ENCODE measurements at places on chromosomes 6 and 20.

GRCh38 chr6:36863670-36864540 lies 10.7 kb downstream of the PPIL1 start:
- no peak for DNase-seq

- DNase-seq = no peak
Measured at GRCh38 chr6:107495196-107495643, 5.3 kb downstream of the SOBP start.

DNA sequence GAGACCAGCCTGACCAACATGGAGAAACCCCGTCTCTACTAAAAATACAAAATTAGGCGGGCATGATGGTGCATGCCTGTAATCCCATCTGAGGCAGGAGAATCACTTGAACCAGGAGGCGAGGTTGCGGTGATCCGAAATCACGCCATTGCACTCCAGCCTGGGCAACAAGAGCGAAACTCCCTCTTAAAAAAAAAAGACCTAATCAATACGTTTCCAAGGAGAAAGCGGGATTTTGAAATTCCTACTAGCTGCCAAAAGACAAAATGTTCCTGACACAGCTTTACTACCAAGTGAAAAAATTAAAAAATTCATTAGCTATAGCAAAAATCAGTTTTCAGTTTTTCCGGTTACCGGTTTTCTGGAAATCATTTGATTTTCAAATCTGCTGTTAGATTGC lies 129.3 kb downstream of the SCAF8 start:
- no peak for DNase-seq

- DNase-seq = no peak
Measured at GRCh38 chr20:8151372-8151771, 19.3 kb downstream of the PLCB1 start.

- DNase-seq = no peak
Measured at GRCh38 chr6:3829285-3829684, 19.9 kb upstream of the FAM50B start.

DNA sequence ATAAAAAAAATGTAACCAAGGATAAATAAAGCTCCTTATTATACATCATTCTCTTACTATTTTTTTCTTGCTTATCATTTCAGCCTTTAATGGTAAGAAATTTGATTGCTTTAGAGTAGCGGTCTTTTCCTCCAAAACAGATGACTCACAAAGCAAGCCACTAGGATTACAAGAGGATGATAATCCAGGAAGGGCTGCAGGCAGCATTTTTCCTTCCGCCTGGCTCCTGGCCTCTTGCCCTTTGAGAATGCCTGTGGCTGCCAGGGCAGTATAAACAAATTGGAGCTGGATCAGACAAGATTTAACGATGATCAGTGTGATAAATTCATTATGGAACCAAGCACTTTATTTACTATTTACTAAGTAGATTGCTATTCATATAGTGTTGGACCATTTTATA lies 9.7 kb upstream of the FBXL4 start:
- DNase-seq = no peak

DNA sequence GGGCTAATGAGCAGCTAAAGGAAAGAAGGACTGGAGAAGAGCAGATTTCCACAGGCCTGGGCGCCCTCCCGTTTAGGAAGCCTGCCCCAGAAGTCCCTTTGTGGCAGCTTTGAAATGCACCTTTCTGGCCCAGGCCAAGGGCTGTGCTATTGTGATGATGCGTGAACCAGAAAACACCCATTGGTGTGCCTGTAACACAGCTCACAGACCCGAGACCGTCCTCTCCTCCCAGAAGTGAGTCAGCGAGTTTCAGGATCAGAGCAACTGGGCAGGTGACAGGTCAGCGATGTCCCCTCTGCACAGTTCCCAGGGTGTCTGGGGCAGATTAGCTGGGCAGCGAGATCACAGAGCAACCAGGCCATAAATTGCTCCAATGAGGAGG lies 71.9 kb upstream of the SULF2 start:
- DNase-seq = no peak
